ENCODE measurements at places on chromosomes 12 and 14. TPM values are rescaled to one million over a fixed set of nuclear protein-coding genes. Genes with fewer than 3 reads are reported as not detected.

SLCO1C1 gene
- not detected for total RNA-seq

- no peak for DNase-seq
Observed at GRCh38 chr12:546265-546919, 86.7 kb downstream of the B4GALNT3 start.

DNA sequence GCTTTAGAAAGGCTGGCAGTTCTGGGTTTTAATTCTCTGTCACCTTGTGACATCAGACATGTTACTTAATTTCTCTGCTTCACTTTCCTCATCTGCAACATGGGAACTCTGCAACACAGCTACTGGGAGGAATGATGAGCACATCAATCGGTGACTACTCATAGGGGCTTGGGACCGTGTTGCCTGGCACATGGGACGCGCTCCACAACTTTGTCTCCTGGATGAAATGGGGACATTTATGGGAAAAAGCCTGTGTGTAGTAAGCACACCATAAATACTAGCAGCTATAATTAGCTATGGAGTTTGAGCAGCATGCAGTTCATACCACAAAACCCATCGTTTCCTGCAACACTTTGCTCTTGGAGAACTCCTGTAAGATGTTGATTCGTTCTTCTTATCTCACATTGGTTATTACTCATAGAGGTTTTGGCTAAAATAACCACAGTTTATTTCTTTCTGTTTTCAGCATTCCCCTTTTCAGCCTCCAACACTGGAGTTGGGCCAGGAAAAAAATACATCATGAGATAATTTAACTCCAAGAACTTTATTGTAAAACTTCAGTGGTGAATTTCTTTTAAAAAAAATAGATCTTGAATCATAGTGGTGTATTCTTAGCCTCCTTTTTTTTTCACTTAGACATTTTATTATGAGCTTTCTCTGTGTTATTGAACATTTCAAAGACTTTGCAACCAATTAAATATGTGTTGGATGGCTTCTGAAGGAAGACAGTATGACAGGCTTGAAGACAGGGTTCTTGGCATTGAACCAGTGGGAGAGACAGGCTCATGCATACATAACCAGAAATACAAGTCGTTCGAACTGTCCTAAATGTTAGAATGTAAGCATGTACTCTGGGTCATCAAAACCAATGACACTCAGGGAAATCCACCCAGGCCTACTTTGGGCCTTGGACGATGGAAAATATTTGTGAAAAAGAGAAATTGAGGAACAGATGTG lies 72.7 kb downstream of the RIN3 start:
- DNase-seq, result peak; percentile 67

DNA sequence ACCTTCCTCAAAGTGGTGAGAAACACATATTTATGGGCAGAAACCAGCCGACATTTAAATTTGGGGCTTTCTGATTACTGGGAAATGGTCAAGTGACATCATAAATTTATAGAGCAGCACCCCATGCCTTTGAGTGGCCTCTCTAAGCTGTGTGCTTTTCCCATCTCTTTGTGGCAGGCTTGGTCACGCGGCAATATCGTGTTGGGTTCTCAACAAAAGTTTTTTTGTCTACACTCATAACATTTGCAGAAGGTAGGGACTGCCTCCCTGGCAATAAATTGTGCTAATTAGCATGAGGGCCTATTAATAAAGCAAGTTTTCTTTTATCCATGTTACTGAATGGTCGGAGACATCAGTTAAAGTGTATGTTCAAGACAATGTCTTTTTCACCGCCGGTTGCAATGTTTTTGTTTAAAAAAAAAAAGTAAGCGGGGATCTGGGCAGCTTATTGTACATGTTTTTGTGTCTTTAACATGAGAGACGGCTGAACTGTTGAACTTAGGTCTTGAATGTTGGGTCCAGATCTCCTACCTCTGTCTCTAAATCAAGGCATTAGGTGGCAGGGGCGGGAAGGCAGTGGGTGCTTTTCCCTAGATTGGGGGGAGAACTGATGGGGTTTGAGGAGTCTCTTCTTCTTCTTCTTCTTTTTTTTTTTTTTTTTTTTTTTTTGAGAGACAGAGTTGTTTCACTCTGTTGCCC lies 193.3 kb downstream of the PHETA1 start:
- DNase-seq, result no peak

CEBPE gene
- not detected for total RNA-seq

DNA sequence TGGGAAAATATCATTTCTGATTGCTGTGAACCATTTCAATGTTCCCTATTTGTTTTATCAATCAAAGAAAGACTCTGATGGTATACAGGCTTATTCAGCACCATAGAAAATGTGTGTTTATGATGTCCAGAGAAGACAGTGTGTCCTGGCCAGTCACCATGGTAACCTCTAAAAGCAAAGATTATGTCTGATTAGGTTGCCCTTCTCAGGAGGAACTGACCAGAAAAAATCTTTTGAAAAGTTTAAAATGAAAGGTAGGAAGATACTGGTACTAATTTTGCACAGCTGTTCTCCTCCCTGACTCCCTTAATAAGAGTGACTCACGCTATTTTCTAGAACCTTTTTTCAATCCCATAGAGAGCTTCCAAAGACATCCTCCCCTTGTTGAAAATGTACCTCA lies 391.8 kb upstream of the DCN start:
- DNase-seq, result no peak

CLEC12A gene
- total RNA-seq, result not detected

- DNase-seq, result no peak
Observed at GRCh38 chr12:110816779-110817178, 30.0 kb upstream of the CCDC63 start.

DNA sequence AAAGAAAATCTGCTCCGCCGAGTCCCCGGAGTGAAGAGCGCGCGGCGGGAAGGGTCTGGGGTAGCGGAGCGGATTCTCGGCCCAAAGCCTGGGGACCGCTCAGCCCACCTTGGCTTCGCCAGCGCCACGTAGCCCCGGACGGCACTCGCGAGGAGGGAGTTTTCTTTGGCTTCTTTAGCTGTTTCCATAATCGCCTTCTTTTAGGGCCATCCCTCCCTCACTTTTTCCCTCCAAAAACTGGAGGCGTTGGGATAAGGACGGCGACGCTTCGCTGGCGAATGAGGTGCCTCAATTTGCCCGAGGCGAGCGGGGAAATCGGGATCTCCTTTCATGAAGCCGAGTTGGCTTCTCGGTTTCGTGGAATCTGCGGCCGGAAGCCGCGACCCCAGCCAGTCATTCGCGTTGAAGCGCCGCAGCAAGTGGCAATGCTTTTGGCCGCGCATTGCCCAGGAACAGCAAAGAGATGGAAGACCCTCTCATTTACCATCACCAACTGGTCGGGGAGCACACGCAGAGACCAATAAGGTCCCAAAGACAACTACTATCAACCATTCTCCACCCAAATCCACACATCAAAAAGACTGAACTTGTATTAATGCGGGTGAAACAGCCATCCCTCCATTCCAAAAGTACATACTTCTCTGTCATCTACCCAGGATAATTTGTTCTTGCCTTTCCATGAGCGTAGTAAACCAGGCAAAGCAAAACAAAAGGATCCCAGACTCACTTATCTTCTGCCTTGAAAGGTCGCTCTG lies 8.4 kb upstream of the SIX1 start:
- DNase-seq, result no peak

KLRG1 gene
- not detected for total RNA-seq

GRCh38 chr12:43318021-43318420 lies 234.0 kb downstream of the ADAMTS20 start:
- DNase-seq, result peak; percentile 28

LRTM2 gene
- not detected for total RNA-seq

- DNase-seq, result peak; percentile 30
Observed at GRCh38 chr14:68278576-68279436, 459.2 kb downstream of the RAD51B start.

DNA sequence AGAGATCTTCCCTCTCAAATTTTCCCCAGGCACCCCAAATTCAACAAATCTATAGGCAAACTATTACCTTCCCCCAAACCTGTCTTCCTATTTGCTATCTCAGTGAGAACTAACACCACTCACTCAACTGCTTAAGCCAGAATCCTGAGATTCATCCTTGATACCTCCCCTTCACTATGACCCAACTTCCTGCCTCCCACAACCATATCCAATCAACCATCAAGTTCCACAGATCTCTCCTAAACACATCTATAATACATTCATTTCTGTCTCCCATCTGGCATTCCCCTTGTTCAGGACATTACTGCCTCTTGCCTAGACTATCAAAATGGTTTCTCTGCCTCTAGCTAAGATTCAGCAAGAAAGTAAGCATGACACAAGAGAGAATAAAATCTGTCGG lies 21.3 kb downstream of the YAF2 start:
- DNase-seq, result no peak

FOXG1 gene
- not detected for total RNA-seq

DNA sequence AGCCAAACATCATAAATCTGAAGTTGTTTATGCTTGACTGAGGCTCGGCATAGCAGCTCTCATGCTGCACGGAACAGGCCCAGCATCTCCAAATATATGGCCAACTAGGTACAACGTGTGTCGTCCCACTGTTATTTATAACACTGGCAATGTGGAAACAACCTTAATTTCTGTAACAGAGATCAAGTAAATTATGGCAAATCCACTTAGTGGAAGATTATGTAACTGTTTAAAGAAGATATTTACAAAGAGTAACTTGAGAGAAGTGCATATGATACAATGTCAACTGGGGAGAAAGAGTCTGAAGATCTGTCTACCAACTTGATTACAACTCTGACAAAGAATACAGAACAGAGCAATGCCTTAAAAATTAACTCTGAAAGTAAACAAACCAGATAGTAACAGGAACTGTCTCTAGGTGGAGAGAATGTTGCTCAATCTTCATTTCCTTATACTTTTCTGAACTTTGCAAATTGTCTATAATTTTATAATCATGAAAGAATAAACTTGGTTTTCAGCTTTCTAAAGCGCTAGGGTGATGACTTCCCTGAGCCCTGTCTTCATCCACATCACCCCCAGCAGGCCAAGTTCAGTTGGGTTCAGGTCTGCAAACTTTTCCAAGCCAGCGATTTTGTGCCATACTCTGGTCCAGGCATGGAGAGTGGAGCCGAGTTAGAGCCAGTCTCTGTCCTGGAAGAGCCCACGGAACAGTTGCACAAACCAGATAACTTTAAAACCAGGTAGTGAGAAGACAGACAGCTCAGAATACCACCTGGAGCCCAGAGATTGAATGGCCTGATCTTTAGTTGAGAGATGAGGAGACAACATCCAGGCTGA lies 44.3 kb upstream of the BDKRB2 start:
- DNase-seq, result no peak

TCP11L2 gene
- 62.2 TPM for total RNA-seq

DNA sequence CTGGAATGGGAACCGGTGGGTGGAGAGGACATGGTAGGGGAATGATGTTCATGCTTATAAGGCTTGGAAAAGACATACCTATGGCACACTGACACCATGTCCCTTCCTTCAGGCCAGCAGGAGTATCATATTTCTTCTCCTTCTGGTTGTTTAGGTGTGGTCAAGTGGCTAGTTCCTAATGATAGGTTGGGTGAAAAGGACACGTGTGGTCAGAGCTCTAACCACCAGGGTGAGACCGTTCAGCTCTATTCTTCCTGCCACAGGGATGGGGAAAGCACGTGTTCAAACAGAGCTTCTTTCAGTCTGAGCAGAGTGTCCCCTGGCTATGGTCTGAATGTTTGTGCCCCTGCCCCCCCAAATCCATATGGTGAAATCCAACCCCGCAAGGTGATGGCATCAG lies 209.1 kb downstream of the PAX9 start:
- DNase-seq, result no peak

GRCh38 chr14:21268617-21269251 lies 508 bp downstream of the HNRNPC start:
- DNase-seq, result peak; percentile 49

DNA sequence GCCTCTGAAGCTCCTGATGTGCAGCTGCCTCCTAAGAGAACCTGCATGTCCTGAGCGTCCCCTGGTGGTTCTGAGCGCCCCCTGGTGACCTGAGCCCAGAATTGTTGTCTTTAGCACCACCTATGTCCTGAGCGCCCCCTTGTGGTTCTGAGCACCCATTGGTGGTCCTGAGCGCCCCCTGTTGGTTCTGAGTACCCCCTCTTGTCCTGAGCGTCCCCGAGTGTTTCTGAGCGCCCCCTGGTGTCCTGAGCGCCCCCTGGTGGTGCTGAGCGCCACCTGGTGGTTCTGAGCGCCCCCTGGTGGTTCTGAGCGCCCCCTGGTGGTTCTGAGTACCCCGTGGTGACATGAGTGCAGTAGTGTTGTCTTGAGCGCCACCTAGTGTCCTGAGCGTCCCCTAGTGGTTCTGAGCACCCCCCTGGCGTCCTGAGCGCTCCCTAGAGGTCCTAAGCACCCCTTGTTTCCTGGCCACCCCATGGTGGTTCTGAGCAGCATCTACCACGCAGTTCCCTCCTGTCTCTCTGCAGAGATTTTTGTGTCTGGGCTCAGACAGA lies 782.5 kb downstream of the TMEM121 start:
- no peak for DNase-seq

- DNase-seq, result no peak
Observed at GRCh38 chr14:68145539-68145938, 326.0 kb downstream of the RAD51B start.

DNA sequence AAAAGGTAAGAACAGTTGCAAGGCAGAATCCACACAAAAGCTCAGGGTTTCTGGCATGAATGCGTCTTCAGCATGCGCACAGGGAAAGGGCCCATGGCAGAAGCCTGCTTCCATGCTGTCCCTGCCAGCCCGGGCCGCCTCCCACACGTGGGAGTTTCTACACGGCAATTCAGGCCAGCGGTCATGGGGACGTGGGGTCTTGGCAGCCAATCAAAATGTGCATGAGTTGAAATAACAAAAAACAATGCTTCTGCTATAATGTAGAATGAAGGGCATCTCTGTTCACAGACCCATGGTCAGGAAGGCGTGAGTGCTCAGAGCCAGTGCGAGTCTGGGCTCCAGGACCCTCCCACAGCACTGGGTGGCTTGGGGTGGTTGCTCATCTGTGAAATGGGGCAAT lies 28.6 kb downstream of the AMN start:
- no peak for DNase-seq

CLEC2B gene
- total RNA-seq, result not detected

DNA sequence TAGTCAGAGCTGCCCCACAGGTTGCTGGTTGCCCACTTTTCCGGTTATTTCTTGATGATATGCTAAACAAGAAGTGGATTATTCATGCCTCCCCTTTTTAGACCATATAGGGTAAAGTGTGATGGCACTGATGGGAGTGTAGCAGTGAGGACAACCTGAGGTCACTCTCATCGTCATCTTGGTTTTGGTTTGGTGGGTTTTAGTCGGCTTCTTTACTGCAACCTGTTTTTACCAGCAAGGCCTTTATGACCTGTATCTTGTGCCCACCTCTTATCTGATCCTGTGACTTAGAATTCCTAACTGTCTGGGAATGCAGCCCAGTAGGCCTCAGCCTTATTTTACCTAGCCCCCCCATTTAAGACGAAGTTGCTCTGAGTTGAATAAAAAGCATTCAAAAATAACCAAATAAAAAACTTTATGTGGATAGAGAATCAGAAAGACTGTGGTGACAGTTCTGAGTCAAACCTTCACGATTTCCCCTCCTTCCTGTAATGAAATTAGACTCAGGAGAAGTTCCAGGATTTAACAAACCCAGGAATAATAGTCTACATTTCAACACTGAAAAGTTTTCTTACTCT lies 144.2 kb downstream of the PAWR start:
- DNase-seq, result peak; percentile 41

AJUBA gene
- 275 TPM for total RNA-seq
